Ecto neural progenitor cell (in vitro differentiated cells): ENCODE measurements at places on chromosomes 4 and X.

- peak; percentile 92 for DNase-seq
Measured at GRCh38 chr4:56908206-56909085, 746 bp downstream of the REST start.

DNA sequence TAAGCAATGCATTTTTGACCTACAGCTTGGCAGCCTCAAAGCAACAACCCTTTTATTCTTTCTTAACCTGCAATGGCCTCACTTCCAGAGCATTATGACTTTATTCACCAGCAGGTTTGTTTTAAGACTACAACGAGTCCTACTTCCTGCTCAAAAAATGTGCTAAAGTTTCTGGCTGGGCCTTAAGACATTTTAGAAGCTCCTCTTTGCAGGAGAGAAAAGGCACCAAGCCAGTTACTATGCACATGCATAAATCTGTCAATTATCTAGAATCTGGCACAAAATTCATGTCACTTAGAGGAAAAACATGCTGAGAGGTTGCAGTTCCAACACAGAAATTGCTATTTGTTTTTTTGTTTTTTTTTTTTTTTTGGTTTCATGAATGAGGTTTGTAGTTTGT is 223.0 kb upstream of the EPHA5 start:
- no peak for DNase-seq

GRCh38 chrX:78024349-78025059 is 55.1 kb upstream of the PGAM4 start:
- DNase-seq: no peak

GRCh38 chrX:84188320-84188834 is 378 bp upstream of the RPS6KA6 start:
- no peak for DNase-seq

- DNase-seq: no peak
Measured at GRCh38 chrX:17605676-17606075, 131.6 kb upstream of the SCML1 start.

GRCh38 chrX:40095583-40096394 is 2.0 kb downstream of the BCOR start:
- DNase-seq: peak; percentile 61

DNA sequence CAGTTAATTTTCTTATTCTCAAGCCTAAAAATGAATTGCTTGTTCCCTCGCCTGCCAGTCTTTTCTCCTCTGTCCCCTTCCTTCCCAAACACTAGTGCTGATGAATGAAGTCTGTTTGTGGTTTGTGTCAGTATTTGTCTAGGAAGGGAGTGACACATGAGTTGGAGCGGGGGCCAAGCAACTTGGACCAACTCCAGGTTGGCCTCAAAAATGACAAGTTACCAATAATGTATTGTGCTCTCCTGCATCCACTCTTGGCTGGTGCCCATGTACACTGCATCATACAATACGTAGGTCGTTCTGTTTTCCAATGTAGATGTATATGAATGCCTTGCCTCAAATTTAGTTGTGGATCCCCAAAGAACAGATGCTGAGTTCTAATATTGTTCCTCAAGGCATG is 223.0 kb upstream of the GPC4 start:
- no peak for DNase-seq

- no peak for DNase-seq
Measured at GRCh38 chrX:152819732-152820131, 10.8 kb downstream of the CETN2 start.

- no peak for DNase-seq
Measured at GRCh38 chrX:150768132-150768485, 74.9 kb downstream of the MTMR1 start.

DNA sequence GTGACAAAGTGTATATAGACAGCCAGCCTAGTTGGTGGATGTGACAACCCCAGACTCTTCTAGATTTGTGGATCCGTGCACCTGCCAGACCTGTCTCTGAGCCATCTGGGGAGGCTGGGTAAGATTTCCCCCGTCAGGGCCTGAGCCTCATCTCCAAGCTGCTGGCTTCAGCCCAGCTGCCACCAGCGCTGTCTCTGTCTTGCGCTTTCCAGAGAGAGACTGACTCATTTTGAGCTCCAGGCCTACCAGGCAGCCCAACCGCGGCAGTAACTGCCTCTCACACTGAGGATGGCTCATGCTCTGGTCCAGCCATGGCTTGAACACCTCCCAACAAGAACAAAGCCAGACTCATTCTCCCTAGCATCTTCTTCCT is 26.4 kb downstream of the NOP14 start:
- no peak for DNase-seq

- DNase-seq: no peak
Measured at GRCh38 chrX:57674861-57675260, 5.2 kb downstream of the NLRP2B start.

- no peak for DNase-seq
Measured at GRCh38 chr4:26365537-26366150, 44.8 kb downstream of the RBPJ start.

- DNase-seq: no peak
Measured at GRCh38 chrX:40143001-40143400, 45.2 kb upstream of the BCOR start.

DNA sequence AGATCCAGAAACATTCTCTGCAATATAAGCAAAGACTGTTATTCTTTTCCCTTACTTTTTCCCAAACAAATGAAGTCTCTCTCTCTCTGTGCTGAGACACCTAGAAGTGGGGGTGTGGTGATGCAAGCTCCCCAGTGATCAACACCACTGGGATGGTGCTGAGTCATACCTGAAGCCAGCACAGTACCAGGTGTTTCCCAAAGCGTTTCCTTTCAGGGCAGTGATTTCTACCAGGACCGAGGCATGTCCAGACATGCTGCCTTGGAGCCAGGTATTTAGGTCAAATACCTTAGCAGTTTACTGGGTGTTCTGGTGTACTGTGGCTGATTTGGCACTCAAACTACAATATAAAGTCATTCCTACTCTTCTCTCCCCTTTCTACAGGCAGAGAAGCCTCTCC is 726.5 kb downstream of the FAM133A start:
- DNase-seq: no peak

GRCh38 chr4:138680256-138680655 is 335.3 kb upstream of the NOCT start:
- DNase-seq: no peak

DNA sequence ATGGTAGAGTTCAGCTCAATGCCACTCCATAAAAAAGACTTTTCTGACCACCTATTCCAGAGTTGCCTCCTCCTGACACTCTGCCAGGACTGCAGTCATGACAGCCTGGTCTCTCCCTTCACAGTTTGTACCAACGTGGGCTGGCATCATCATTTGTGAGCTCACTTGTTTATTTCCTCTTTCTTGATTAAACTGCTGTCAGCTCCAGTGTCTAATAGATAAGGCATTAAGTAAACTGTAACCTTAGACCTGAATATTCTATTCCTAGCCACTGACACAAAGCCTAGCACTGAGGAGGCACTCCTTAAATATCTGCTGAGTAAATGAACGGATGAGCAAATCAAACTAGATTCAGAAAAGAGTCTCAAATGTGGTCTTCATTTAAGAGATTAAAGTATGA is 48.7 kb downstream of the DDX60 start:
- DNase-seq: no peak

DNA sequence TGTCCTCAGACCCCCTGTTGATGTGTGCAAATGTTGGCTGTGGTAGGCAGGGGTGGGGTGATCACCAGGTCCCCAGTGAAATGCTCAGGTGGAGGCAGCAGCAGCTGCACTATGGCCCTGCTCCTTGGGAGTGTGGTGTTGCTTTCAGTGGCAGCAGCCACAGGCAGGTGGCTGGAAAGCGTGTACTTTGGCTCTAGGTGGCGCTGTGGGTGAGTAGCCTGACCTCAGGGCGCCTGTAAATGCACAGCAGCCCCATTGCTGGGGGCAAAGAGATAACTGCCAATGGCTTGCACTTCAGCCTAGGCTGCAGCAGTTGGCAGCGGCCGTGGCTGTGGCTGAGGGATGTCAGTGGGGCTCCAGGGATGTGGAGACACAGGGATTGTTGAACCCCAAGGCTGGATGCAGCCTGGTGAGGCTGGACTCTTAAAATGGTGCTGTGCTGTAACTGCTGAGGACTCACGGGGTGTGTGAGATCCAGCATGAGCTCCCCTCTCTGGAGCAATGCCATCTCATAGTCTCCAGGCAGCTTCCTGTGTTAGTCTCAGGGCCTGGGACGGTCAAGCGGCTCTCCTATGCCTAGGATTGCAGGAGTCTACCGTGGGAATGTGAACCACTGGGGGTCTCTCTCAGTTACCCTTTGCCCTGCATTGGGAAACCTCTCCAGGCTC is 421.7 kb upstream of the HTR2C start:
- peak; percentile 69 for DNase-seq

DNA sequence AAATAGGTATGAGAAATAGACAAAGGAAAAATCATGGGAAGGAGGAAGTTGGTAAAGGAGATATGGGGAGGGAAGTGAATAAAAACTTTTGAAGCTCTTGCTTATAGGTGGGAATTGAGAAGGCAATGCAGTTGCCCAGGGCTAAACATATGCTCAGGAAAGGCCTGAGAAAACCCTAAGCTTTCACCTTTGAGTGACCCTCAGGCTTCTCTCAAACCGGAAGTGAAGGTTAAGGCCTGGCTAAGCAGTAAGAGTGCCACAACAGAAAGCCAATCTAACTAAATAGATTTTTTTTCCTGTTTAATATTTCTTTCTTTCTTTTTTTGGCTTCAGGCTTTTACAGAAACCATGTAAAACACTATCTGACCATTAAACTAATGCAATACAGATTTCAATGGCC is 69.5 kb upstream of the GABRA3 start:
- no peak for DNase-seq

DNA sequence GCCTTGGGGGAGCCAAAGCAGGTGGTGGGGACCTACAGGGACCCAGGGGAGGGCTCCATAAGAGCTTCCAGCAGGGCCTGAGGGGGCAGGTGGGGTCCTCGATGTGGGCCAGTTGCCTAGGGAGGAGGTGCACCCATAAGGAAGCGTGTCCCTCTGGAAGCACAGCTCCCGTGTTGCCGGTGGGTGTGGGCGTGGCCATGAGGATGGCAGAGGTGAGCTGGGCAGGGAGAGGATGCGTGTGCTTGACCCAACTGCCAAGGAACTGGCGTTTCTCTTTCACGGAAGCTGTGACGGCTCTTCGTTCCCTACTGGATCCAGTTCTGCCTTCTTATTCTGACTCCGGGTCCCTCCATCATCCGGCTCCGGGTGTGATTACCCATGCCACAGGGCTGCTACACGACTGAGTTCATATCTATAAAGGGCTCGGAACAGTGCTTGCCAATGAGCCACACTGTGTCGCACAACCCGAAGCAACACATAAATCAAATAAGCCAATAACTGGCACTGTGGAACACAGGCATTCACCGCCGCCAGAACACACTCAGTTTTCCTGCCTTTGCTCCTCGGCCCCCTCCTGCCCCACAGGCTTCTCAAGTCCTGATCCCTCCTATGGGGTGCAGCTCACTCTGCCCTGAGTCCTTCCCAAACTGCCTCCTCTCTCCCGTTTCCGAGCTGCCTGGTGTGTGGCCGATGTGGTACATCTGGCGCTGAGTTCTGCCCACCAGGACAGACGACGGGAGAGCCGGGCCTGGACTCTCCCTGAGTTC is 35.5 kb downstream of the RNF212 start:
- no peak for DNase-seq

GRCh38 chr4:38149997-38150671 is 189.9 kb downstream of the PTTG2 start:
- DNase-seq: no peak

DNA sequence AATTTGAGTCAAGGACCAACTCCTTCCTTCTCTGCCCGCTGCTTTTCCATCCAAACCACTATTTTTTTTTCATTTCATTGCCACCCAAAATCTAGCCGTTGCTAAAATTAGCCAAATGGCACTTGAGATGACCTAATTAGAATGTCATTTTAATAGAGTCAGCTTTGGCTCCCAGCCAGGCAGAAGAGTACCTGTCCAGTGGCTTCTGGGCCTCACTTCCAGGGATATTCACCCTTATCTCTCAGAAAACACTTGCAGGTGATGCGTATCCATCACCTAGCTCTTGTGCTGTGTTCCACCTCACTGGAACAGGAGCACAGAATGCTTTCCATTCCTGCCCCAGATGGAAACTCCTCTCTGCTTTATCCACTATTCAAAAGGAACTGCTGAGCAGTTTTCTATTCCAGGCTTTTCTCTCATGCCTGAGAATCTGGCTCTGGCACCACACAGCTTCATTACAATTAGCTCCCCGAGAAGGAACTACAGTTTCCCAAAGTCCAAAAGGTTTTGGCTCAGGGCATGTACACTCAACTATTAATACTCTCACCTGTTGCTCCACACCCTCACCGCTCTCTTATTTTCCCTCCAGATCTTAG is 18.5 kb downstream of the MAGEA9B start:
- DNase-seq: no peak

DNA sequence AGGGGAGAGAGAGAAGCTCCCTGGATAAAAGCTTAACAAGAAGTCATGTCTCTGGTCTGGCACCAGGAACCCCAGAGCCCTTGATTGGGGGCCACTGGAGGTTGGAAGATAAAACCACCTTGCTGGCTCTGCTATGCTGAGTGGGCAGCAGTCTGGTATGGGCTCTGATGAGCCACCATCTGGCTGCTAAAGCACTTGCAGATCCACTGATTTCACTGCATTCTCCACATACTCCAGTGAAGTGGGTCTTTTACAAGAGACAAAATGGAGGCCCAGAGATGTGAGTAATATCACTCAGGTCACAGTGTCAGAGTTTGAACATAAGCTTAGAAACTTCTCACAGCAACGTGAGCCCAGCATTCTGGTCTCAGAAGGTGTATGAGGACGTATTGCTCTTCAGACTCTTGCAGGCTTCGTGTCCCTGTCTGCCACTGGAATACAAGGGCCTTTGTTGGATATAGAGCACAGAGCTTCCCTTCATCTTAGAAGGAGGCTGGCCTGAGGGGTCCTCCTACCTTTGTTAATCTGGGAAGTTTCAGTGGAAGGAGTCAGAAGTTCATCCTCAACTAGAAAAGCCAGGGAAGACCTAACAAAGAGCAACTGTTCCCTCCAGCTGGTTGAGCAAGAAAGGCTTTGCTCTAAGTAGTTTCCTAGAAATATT is 11.8 kb downstream of the CLDN2 start:
- DNase-seq: no peak

DNA sequence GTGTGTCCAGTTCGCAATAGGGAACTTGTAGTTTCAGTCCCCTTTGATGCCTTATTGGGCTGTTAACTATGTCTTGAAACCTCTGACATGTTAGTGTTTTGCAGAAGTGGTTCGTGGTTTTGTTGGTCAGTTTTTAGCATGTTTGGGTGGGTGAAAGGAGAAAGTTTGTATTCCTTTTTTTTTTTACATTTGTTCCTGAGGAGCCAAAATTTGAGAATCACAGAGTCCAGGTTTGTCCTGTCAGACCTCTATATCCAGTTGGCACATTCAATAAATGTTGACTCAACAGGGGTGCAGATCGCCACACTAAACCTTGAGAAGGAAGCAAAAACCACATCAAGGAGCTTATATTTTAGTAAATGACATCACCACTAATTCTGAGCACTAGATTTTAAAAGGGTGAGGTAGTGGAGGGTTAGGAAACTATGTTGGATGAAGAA is 26.2 kb downstream of the DLG3 start:
- DNase-seq: no peak

DNA sequence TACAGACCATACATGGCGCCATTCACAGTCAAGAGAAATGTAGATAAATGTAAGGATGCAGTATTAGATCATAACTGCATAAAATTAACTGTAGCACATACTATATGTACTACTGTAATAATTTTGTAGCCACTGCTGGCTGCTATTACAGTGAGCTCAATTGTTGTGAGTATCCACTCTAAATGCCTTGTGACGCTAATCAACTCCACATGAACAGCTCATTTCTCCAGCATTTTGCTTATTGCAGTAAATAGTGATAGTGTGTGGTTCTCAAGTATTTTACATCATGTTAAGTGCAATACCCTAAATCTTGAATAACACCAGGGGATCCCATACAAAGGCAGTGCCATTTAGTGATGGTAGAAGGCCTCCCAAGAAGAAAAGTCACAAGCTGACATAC is 21.2 kb downstream of the FGFBP1 start:
- no peak for DNase-seq
